ENCODE measurements at places on chromosomes 5 and 9.

DNA sequence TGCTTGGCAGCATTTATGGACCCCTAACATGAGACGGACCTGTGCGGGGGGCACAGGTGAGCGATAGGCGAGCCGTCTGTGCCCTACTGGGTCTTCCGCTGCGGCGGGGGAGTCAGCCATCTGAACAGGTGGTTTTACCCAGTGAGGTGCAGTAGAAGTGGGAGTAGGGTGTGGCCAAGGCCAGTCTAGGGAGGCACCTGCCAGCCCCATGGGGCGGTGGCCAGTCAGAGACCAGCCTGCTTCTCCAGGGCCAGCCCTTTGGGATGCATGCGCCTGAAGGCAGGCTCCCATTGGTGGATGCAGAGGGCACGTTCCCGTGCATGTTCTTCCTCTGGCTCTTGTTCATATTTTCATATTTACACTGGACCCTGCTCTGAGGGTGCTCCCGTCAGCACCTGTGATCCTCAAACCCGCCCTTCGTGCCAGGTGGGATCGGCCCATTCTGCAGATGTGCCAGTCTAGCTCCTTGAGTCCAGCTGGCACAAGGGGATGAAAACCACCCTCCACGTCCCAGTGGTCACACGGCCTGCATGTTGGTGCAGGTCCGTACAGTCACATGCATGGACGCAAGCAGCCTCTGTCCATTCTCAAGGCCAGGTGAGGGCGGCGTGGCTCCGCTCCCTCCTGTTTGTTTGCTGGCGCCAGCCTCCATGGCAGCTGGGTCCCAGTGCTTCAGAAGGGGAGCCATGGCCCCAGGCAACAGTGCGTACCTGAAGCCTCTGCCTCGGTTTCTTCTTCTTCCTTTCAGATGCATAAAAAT is 9.0 kb downstream of the COL5A1 start:
- DNase-seq: no peak

DNA sequence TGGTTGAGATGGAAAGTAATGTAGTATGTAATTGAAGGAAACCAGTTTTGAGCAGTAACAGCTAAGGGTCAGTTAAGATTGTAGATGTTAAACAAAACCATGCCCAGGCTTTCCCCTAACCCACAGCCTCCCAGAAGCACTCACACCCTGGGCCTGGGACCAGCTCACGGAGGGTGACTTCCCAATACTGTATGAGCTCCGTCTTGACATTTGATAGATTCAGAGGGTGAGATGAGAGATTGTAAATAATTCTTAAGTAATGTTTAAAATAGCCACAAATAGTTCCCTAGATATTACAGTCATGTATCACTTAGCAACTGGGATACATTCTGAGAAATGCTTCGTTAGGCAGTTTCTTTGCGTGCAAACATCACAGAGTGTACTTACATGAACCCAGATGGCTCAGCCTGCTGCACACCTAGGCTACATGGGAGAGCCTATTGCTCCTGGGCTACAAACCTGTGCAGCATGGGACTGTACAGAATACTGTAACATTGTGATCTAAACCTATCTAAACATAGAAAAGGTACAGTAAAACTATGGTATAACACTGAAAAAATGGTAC is 140.7 kb downstream of the FANCC start:
- no peak for DNase-seq

DNA sequence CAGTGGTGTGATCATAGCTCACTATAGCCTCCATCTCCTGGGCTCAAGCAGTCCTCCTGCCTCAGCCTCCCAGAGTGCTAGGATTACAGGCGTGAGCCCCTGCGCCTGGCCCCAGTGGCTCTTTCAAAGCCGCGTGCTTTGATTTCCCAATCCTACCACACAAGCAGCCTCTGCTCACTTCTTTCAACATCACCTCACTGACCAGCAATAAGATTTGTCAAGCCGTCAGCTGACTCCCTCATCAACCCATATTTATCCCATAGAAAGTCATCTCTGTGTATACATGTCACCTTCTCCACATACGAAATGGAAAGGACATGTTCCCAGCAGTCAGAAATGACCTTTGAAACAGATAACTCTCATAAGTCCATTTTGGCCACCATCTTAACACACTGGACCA is 26.0 kb downstream of the SLC31A2 start:
- no peak for DNase-seq

DNA sequence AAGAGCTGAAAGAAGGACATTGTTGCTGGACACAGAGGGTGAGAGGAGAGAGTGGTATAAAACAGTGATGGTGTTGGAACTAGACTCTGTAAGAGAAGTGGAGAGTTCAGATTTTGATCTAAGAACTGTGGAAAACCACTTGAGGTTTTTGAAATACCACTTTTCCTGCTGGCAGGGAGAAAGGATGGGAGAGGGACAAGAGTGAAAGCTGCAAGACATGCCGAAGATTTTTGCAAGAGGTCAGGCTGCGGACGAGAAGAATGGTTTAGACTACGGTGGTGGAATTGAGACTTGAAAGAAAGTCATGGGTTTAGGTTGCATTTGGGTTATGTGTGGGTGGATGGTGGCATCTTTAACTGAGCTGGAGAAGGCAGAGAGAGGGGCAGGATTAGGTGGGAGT is 202.2 kb upstream of the RPS23 start:
- peak; percentile 21 for DNase-seq

DNA sequence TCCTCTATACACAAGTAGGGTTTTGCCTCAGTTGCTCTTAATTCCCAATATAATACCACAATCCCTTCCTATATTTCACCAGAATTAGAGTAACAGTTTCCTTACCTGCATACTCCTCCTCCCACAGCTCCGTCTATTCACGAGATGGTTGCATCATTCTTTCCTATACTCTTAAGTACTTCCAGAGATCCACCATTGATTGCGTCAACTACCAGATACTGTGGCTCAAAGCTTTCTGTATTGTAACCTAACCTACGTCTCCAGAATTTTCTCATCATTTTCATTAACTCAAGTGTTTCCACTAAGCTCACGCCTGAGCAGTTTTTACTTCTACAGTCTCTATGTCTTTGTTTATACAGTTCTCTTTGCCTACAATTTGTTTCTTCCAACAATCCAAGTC is 31.2 kb upstream of the MINAR2 start:
- DNase-seq: peak; percentile 61

DNA sequence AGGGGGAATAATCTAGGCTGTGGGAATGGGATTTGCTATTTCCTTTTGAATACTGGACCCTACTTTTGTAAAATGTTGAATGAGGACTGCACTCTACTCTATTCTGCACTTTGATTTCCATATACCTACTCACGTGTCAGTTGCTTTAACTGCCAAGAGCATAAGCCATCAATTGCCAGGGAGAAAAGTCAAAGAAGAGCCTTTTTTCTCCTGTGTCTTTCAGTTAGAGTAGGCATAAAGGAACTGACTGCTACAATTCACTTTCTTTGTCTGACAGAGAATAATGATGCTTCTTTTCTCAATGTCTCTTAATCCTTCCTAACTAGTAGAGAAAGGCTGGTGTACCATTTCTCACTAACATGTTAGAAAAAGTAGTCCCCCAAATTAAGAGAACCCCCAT is 231.6 kb downstream of the ELAVL2 start:
- DNase-seq: no peak

DNA sequence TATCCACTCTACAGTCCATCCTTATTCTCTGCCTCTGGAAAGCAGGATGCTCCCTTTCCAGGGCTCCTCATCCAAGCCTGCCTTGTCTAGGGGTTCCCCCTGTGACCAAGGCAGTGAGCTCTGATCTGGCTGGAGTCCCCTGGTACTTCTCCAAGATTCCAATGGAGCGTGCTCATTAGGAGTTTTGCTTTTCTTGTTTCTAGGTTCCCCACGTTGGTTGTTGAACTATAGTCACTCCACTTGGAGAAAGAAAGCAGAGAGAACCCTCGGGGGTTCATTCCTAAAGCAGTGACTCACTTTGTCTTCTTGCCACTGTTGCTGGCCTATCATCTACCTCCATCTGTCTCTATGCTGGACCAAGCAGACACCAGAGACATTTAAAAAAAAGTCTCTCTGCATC is 192.6 kb downstream of the TLE4 start:
- DNase-seq: peak; percentile 93

- DNase-seq: no peak
These were observed 320.2 kb downstream of the NFIB start for GRCh38 chr9:13993632-13994185.

- DNase-seq: peak; percentile 93
These were observed 126.5 kb downstream of the MYO10 start for GRCh38 chr5:16809395-16810207.

GRCh38 chr5:127820910-127821553 is 117.8 kb downstream of the CCDC192 start:
- DNase-seq: no peak

GRCh38 chr9:103615994-103616393 is 478.1 kb upstream of the SMC2 start:
- DNase-seq: no peak

DNA sequence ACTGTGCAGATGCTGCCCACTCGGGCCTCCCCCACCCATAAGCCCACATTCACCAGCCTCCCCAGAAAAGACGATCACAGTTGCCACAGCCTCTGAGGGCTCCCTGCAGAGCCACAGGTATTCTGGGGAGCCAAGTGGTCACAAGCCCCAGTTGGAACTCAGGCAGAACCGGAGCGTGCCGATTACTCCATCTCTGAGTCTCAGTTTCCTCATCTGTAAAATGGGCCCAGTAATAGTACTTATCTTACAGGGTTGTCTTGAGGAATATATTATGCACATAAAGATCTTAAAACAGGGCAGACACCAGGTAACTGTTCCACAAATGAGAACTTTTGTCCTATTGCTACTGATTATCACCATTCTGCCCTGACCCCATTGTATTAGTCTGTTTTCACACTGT is 57.7 kb upstream of the FUBP3 start:
- DNase-seq: no peak

DNA sequence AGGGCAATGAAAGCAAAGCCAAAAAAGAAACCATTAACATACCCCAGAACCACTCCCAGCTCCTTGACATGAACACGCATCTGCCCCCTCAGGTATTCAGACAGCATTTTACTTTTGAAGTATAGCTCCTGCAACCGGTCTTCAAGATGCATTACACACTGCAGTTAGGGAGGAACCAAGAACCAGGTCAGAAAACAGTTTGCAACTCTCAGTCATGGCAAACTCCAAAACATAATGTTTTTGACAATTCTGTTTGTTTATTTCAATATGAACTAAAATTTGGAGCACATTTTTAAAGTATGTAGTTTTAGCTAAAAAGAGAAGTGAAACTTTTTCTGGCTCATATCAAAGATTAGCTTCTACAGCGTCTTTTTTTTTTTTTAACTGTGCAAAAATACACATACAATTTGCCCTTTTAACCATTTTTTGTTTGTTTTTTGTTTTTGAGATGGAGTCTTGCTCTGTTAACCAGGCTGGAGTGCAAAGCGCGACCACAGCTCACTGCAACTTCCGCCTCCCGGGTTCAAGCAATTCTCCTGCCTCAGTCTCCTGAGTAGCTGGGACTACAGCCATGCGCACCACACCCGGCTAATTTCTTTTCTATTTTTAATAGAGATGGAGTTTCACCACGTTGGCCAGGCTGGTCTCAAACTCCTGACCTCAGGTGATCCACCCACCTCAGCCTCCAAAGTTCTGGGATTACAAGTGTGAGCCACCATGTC is 12.2 kb upstream of the RAPGEF6 start:
- DNase-seq: no peak

DNA sequence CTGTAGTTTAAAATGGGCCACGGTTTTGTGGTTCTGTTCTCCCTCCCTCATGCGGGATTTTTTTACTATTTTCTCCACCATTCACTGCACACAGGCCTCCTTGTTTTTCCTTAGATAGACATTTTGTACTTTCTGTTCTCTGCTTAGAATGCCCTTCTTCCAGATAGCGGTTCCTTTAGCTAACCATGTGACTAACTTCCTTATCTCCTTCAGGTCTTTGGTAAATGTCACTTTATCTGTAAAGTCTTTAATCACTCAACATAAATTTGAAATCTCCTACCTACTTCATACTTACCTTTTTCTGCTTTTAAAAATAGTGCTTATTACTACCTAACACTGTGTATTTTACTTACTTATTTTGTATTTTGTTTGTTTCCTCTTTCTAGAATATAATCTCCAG is 15.0 kb downstream of the FER start:
- DNase-seq: no peak

DNA sequence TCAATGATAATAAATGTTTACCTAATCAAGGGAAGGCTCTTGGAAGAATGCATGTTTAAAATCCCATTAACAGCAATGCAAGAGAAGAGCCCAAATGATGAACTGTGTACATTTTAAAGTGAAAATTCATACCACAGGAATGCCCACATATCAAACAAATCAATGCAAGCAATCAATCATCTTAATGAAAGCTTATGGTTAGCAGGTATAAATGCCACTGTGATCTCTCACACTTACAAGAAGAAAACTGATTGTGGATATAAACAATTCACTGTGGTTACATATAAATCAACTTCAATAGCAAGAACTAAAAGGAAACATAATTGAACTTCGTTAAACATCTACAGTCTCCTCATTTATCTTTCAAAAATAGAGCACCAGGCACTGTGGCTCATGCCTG is 161.0 kb upstream of the RORB start:
- DNase-seq: no peak
